ENCODE measurements at places on chromosomes 3 and 15.
A peak's percentile ranks its signal among the peaks of the same experiment; 100 is the strongest.

- no peak for DNase-seq
Measured at GRCh38 chr15:97057503-97057902, 727.0 kb downstream of the NR2F2 start.

- no peak for DNase-seq
Measured at GRCh38 chr3:58628823-58629562, 37.6 kb downstream of the FAM3D start.

- no peak for DNase-seq
Measured at GRCh38 chr3:63519426-63519825, 133.0 kb upstream of the SNTN start.

- DNase-seq, result no peak
Measured at GRCh38 chr15:67505675-67506572, 15.0 kb upstream of the C15orf61 start.

DNA sequence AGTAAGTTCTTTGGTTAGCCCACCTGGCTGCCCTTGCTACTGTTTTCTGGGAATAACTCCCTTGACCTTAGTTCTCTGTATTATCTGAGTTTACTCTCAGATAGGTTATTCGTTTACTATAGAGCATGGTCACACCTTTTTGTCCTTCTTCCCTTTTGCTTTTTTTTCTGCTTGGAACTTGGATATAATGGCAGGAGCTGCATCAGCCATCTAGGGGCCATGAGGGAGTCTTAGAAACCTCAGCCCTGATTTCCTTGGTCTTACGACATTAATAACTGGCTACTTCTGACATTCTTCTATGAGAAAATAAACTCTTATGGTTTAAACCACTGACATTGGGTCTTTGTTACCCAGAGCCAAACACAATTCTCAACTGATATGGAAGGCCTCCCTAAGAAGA is 3.4 kb upstream of the SLC51B start:
- DNase-seq, result no peak

- no peak for DNase-seq
Measured at GRCh38 chr3:37053753-37054152, 60.4 kb downstream of the MLH1 start.

DNA sequence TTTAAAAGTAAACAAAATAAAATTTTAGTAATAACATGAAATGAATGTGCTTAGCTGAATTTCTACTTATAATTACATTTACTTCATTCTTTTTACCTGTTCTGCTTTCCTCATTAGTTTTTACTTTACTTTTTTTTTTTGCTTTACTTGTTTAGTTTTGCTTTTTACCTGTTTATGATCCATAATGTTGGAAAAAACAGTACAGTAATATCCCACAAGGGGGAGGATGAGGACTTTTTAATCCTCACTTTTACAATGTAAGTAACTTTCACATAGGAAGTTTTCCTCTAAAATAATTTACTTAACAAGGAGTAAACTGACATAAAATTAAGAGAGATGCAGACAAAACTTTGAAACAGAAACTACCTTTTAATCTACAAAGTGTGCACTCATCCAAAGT is 268.7 kb downstream of the TBC1D5 start:
- no peak for DNase-seq

- no peak for DNase-seq
Measured at GRCh38 chr3:119856695-119857094, 74.8 kb downstream of the NR1I2 start.

- no peak for DNase-seq
Measured at GRCh38 chr3:21747376-21747775, 3.6 kb downstream of the ZNF385D start.

- DNase-seq, result no peak
Measured at GRCh38 chr3:23201154-23201838, 1.8 kb upstream of the UBE2E2 start.

DNA sequence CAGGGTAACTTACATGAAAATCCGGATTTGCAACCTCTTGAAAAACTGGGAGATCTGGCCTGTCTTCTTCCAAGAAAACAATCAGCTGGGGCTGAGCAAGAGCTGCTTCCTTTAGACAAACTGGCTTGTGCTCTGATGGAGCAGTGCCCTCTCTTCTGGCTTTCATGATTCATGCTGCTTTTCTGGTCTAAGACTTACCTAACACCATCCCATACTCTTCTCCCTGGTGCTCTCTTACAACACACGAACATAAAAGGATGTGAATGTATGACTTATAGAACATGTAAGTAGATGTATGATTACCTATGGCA is 9.9 kb downstream of the TJP1 start:
- no peak for DNase-seq

DNA sequence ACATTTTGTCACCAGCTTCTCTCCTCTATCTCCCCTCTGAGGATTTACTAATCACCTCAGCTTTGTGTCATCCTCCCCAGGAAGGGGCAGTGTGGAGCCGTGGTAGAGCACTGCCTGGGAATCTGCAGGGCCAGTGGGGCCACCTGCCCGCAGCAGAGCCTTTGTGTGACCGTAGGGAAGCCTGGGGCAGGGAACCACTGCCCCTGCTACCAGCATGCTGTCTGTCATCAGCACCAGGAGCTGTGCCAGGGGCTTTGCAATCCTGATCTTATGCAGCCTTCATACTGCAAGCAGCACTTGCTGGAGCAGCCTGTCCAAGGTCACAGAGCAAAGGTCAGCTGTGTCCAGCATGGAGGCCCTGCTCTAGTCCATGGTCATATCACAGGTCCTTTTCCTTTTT is 170.2 kb upstream of the IL12A start:
- no peak for DNase-seq

GRCh38 chr15:62209322-62209721 is 44.2 kb upstream of the C2CD4B start:
- no peak for DNase-seq

- no peak for DNase-seq
Measured at GRCh38 chr15:71231758-71232157, 116.5 kb downstream of the THSD4 start.

- no peak for DNase-seq
Measured at GRCh38 chr15:35674873-35675781, 129.2 kb upstream of the DPH6 start.

GRCh38 chr3:184236636-184237035 is 7.3 kb downstream of the VWA5B2 start:
- DNase-seq, result no peak

- DNase-seq, result peak; percentile 59
Measured at GRCh38 chr15:40506964-40507571, 36.3 kb downstream of the CHST14 start.

DNA sequence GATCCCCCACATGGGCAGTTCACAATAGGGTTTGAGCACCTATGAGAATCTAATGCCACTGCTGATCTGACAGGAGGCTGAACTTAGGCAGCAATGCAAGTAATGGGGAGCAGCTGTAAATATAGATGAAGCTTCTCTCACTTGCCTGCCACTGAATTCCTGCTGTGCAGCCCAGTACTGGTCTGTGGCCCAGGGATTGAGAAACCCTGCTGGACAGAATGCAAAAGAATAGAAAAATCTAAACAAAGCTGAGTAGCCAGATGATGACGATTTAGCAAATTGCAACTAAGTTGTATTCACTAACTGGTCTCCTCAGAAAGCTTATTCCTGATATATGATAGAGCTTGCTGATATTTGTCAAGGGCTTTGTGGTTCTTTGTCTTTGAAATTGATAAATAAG is 34.3 kb upstream of the APH1B start:
- DNase-seq, result no peak

DNA sequence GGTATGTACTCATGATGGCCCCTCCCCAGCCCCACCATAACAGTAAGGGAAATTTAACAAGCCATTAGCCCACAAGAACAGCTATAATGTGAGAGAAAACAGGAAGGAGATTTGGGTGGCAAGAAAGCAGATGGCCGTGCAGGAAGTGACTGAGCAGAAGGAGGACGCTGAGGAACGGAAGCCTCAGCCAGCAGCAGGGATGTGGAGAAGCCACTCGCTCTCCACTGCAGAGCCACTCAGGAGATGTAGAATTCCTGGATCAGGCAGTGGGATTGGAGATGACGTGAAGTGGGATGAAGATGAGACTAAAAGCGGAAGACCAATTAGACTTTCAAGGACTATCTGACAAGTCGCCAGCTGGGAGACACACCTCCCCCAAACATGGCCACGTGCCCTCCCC is 31.2 kb downstream of the PRR23E start:
- no peak for DNase-seq

GRCh38 chr15:88419830-88420229 is 47.4 kb downstream of the MRPL46 start:
- DNase-seq, result no peak

DNA sequence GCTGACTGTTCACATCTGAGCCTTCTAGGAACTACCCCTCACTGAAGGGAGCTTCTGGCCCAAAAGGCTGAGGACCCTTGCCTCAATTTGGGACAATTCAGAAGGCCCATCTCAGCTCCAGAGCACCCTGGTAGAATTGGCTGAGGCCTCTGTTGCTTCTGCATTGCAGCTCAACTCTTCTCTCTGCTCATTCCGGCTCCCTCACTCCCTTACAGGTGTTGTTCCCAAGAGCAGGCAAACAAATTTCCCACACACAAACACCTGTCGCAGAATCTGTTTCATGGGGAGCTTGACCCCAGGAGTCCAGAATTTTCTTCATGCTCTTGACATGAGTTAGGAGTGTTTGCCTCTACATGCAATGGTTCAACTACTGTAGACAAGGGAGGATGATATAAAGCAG is 78.7 kb downstream of the CRYGS start:
- DNase-seq, result no peak

GRCh38 chr3:64316971-64317370 is 91.7 kb upstream of the PRICKLE2 start:
- no peak for DNase-seq

DNA sequence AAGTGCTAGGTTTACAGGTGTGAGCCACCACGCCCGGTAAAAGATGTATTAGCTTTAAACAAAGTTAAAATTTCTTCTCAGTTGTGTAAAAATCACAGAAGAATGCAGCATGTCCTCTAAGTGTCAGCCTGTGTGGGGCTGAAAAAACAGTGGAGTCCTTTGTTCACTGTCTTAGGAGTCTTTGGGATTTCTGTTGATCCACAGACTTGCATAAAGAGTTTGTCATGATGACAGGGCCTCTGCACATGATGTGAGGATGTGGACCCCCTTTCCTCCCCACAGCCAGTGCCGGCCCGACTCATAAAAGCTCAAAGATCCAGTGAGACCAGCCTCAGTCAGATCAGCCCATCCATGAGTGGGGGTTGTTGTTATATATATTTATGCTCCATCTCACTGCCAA is 49.0 kb upstream of the GOLGA8J start:
- no peak for DNase-seq

DNA sequence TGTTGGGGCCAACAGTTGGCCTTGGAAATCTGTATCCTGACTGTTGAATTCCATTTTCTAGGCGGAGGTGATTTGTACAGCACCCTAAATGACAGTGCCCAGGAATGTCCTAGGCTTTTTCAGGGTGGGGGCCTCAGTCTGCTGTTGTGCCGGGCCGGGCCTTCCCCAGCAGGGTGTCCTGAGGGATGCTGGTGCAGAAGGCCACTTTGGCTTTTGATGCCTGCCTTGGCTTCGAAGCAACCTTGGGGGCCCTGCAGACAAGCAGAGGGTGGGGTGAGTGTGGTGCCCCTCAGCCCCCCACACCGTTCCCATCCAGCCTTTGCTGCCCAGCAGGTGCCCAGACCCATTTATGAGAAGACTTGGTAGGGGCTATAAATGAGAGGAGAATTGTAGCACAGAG is 33.0 kb downstream of the SYNM start:
- DNase-seq, result no peak

- no peak for DNase-seq
Measured at GRCh38 chr3:21484057-21484827, 266.8 kb downstream of the ZNF385D start.

DNA sequence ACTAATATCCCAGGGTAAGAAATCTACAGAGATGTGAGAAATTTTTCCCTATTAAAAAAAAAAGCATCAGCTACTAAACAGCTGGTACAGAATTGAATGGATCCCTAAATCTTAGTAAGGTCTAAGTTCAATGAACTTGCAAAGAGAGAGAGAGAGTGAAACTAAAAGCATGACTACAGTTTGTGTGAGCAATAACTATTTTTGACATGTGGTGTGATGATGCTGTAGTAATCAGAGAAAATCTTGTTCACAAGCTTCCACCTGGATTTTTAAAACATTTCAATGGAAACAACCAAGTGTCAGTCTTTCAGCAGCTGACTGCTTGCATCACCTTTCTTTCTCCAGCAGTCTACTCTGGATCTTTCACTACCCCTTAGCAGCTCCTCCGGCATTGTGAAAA is 45.2 kb upstream of the ABI3BP start:
- no peak for DNase-seq

GRCh38 chr15:91039996-91040395 is 17.6 kb upstream of the VPS33B start:
- DNase-seq, result no peak

DNA sequence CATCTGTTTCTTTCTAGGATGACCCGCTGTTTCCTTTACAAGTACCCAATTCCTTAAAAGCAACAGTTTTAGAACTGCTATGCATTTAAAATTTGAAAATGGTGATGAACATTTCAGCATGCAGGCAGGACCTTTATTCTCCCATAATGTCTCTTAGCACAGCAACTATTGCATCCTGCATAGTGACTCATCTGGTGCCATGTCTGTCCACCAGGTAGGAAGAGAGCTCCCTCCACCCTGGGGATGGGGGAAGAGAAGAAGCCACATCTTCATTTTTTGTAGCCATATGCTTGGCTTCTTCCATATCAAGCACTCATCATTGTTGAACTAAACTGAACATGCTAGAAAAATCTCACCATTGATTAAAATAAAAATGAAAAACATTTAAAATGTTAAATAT is 9.9 kb downstream of the GPR15 start:
- DNase-seq, result no peak

- no peak for DNase-seq
Measured at GRCh38 chr3:5019411-5020241, 40.4 kb downstream of the BHLHE40 start.

GRCh38 chr15:89502867-89503595 is 6.6 kb upstream of the RHCG start:
- no peak for DNase-seq

- no peak for DNase-seq
Measured at GRCh38 chr15:101275018-101275417, 2.3 kb downstream of the SELENOS start.

- DNase-seq, result no peak
Measured at GRCh38 chr3:112759681-112760080, 87.0 kb downstream of the CD200R1L start.

DNA sequence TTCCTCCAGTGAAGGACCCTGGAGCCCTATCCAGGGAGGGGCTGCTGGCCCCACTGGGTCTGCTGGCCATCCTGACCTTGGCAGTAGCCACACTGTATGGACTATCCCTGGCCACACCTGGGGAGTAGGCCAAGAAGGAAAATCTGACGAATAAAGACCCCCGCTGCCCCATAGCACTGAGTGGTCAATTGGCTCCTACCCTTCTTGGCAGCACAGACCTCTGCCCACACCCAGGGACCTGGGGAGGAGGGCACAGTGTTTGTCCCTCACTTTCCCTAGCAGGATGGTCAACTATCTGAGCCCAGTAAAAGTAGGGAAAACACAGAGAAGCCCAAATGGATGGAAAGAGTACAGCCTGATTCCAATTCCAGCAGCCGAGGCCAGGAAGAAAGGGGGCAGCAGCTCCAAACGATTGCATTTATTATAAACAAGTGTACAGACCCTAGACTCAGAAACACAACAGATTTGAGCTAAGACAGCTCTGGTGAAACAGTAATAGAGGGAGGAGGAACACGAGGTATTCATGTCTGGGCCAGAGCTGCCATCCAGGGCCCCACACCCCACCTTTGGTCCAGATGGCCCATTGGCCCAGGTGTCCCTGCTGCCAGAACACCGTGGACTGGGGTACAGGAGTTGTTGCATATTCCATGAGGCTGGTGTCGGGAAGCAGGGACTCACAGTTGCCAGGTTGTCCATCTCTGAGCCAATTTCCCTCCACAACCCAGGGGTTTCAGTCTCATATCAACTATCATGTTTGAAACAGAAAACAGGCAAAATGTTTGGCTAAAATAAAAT is 21.1 kb downstream of the ATRIP start:
- DNase-seq, result no peak

GRCh38 chr3:172808969-172809546 is 58.5 kb downstream of the ECT2 start:
- peak; percentile 1 for DNase-seq
